Breast epithelium (tissue), 4 donors: ENCODE measurements at places on chromosomes 12 and 14.

GRCh38 chr12:25591144-25591543 lies 38.1 kb upstream of the LMNTD1 start:
- DNase-seq: no peak

- no peak for DNase-seq
Observed at GRCh38 chr14:99062216-99062615, 209.8 kb downstream of the BCL11B start.

- no peak for DNase-seq
Observed at GRCh38 chr12:13835652-13836051, 145.8 kb downstream of the GRIN2B start.

DNA sequence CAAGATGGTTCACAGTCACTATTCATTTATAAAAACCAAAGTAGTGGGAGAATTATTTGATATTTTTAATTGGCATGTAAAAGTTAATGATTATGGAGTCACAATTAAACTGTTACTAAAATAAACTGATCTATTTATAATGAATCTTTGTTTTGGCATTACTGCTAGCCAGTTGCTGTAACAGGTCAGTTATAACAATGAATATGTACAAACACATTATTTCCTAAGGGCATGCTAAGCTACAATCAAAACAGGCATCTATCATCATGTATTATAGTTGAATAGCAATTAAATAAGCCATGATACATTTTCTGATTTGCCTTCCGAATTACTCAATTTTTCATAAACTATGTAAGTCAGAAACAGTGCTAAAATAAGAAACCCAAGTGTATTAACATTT lies 518.3 kb downstream of the SLC16A7 start:
- DNase-seq: no peak

DNA sequence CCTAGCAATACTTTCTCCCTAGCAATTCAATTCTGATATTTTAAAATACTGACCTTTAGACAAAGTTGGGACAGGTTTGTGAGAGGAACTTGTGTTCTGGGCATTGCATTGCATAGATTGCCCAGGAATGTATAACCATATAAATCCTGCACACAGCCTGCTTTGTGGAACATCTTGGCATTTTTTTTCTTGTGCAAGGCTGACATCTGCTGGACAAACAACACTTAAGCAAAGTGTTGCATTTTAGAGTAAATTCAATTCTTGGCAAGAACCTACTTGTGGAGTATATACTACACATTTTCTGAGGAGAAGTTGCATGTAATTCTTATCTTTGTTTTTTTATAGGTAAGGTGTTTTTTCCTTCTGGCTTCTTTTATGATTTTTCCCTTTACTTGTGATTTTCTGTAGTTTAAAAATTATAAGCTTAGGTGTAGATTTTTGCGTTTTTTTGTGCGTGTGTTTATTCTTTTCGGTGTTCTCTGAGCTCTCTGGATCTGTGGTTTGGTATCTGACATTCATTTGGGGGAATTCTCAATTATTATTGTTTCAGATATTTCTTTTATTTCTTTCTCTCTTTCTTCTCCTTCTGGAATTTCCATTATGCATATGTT lies 26.4 kb downstream of the TESPA1 start:
- no peak for DNase-seq

DNA sequence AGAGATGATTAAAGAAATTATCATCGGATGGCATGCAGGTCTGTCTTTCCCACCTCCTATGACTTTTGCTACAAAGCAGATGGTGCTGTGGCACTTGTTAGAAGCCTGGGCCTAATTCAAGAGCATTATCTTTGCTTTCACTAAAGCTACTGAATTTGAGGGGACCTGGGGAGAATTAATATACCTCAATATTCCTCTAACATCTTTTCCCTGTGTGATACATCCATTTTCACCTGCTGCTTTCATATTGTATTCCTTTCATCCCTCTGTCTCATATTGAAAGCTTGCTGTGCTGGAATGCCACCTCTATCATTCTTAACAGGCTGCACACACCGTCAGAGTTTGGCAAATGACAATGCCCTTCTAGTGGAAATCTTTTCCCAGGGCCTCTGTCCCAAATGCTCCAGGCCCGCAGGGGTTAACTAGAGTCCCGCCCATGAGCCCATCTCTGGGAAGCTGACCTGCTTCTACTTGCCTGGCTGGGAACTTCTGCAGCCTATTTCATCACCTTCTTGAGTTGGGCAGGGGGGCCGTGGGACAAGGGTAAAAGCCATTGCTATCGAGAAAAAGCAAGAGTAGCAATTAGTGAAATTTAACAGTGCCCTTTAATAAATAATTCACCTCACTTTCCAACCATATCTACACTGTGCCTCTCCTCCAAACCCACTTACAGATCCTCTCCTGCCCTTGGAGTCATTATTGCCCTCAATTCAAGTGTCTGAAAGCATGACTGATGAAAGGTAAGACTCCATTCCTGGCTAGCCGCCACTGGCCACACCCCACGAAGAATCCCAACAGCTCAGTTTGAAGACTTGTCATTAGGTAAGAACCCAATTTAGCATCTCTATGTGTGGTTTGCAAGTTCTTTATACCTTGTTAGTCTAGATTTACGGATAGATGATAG lies 126.7 kb upstream of the BTG1 start:
- no peak for DNase-seq

DNA sequence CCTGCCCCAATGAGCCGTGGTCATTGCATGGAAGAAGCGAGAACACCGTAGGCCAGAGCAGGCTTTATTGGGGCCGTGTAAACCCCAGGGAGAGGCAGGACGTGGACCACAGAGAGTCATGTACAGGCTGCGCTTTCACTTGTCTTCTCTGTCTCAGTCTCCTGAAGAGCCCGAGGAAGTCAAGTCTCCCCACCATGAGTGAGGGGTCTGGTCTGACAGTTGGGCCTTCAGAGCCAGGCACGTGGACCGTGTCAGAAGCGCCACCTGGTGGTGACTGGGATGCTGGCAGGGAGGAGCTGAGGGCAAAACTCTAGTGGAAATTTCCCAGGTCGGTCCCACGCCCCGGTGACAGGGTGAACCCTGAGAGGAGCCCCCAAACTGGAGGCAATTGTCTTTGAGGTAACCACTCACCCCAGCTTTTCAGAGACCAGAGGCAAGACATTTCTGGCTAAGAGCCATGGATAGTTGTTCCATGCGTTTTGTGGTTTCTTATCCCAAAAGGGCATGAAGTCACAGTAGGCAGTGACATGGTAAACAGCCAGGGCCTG lies 17.4 kb downstream of the RPS6KL1 start:
- no peak for DNase-seq

DNA sequence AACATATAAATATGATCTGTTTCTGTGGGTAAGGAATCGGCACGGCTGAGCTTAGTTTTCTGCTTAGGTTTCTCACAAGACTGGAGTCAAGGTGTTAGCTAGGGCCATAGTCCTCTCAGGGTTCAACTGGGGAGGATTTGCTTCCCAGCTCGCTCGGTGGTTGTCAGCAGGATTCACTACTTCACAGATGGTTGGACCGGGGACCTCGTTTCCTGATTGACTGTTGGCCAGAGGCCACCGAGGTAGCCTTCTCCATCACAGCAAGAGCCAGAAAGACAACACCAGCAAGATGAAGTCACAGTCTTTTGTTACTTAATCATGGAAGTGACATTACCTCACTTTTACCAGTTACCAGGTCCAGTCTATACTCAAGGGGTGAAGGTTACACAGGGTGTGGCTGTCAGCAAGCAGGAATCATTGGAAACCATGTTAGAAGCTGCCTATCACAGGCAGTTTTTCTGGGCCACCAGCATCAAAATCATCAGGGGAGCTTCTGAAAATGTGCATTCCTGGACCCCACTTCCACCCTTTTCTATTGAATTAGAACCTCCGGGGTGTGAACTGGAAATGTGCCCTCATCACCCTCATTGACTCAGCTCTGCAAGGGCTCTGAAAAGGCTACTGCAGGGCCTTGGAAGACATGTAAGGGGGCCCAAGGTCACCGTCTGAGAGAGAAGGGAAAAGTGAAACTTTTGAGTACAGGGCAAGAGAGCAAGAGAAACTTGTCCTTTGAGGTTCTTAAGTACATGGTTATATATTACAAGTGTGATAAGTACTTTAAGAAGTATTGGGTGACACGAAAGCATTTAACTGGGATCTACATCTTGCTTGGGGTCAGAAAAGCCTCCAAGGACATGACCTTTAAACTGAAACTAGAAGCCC lies 10.9 kb downstream of the COPS7A start:
- DNase-seq: no peak

- no peak for DNase-seq
Observed at GRCh38 chr14:105532735-105533141, 6.4 kb downstream of the TMEM121 start.

DNA sequence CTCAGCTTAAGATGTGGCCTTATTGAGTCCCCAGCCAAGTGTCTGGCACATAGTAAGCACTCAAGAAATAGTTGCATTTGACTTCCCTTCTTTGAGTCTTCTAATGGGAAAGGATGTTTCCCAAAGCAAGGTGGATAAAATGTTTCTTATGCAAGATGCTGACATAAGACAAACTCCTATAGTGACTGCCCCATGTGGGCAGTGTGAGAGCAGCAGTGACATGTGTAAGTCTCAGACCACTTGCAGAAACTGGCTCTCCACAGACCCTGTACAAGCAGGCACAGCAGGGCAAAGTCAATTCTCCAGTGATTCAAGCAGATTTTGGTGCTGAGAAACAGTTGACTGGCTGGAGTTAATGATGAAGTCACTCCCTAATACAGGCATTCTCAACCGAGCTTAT lies 255.3 kb downstream of the ANO2 start:
- DNase-seq: no peak

DNA sequence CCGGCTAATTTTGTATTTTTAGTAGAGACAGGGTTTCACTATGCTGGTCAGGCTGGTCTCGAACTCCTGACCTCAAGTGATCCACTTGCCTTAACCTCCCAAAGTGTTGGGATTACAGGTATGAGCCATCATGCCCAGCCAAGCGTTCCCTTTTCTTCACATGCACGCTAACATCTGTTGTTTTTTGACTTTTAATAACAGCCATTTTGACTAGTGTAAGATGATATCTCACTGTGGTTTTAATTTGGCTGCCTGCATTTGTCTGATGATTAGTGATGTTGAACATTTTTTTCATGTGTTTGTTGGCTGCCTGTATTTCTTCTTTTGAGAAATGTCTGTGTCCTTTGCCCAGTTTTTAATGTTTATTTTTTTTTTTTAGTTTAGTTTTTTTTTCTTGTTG lies 10.2 kb upstream of the YARS2 start:
- no peak for DNase-seq

GRCh38 chr12:102509123-102509626 lies 28.8 kb upstream of the IGF1 start:
- DNase-seq: no peak

DNA sequence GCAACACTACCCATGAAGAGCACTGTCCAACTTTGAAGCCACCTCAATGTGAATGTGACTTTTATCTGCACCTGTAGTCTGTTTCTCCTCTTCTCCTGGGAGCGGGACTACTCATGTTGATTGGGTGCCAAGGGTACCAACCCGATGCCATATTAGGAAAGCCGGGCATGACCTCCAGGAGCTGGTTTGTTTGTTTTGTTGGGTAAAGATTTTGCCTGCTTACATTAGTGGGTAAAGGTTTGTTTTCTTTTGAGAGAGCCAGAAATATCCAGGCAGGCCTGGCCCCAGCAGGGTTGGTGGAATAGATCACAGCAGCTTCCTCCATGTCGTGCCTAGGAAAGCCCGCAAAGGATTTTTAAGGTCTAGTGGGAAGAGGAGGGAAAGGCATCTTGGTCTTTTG lies 19.7 kb upstream of the ITPK1 start:
- peak; percentile 59 for DNase-seq

GRCh38 chr12:6946033-6946919 lies 2.5 kb downstream of the C12orf57 start:
- DNase-seq: peak; percentile 97

DNA sequence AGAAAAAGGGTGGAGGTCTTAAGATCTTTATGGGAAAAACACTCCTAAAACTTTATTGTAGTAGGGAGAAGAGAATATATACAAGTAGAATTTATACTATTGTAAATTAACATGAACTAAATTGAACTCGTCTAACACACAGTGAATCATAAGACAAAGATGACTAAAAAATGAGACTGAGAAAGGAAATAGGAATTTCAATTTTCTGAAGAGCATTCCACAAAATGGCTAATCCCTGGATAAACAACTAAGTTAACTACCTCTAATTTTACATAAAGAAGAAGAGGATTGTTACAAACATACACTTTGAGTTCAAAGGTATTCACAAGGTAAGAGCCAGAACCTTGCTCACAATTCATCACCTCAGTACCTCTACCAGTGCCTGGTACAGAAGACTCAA lies 2.0 kb downstream of the MAP4K5 start:
- DNase-seq: no peak

DNA sequence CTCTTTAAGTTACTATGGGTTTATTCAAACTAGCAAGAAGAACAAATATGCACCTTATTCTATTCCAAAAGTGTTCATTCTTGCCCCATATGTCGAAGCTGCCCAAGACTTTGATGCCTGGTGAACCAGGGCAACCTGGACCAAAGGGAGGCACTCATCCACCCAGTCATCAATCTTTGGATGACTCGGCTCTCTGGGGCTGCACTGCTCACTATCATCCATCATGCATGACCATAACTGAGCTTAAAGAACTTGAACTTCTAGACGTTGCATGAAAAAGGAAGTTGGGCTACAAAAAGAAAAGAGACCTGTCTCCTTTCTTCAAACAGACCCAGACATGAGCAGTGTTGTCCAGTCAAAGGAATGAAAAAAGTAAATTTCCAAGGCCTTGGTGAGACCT lies 1.2 kb downstream of the KRT4 start:
- DNase-seq: no peak

GRCh38 chr14:65080960-65081747 lies 21.2 kb downstream of the MAX start:
- no peak for DNase-seq

GRCh38 chr14:104731320-104732294 lies 7.6 kb downstream of the ADSS1 start:
- no peak for DNase-seq

- no peak for DNase-seq
Observed at GRCh38 chr12:11859705-11860425, 210.4 kb downstream of the ETV6 start.

DNA sequence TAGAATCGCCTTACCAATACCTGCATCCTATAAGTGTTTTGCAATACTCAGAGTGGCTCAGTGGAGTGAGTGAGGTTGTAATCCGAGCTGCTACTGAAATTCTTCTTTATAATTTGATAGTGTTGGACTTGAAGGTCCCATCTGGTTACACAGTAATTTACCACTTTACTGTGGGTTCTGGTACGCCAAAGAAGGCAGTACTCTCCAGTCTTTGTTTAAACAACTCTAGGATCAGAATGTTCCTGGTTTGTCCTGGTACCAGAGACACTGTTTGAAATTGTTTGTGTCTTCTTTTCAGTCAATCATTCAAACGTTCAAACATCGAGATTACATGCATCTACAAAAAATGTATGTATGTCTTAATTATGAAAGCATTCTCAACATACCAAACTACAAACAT lies 51.3 kb upstream of the AMN1 start:
- DNase-seq: no peak
